ENCODE measurements at places on chromosomes 12 and 14. TPM values are rescaled to one million over a fixed set of nuclear protein-coding genes. Genes with fewer than 3 reads are reported as not detected.

GRCh38 chr12:28866296-28866695, 282.8 kb upstream of the FAR2 start:
- DNase-seq, result no peak

GRCh38 chr12:132083614-132083940, 60.5 kb downstream of the DDX51 start:
- DNase-seq, result no peak

DNA sequence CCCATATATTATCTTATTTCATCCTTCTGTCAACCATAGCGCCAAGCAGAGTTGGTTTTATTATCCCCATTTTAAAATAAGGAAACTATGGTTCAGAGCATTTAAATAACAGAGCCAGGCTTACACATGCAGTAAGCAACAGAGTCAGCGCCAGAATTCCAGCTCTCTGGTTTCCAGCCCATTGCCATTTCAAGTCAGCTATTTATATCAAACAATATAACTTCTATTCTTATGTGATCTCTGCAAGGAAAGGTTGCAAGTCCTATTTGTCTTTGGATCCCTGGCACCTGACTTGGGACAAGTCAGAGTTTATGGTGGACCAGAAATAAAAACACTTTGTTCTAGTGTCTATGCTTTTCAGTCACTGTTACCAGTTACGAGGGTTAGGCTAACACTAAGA, 174.1 kb upstream of the EEA1 start:
- DNase-seq, result no peak

DNA sequence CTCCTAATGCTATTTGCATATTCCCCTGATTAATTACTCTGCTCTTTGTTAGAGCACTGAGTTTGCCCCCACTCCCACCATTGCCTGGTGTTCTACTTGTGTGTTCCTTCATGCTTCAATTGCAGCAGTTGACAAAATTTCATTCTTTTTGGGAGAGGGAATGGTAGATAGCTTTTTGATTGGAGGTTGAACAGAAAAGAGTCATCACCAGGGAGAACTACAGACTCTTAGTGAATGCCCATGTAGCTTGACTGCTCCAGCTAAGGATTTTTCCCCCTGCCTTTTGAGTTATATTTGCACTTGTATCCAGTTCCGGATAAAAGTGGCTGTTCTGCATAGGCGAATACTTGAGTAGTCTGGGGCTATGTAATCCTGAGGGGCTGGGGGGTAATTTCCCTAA, 183.9 kb downstream of the ETNK1 start:
- no peak for DNase-seq

GRCh38 chr14:102055181-102055901, 31.5 kb downstream of the HSP90AA1 start:
- no peak for DNase-seq

The ANG gene
- polyA plus RNA-seq, result 1.7 TPM

Data from brain (organoid and tissue), 16 donors.